Activated T-helper 17 cell treated with anti-CD3 and anti-CD28 coated beads, Interleukin-2, amount 50 U/mL, for 72 hours (primary cell): ENCODE measurements at places on chromosomes 2 and 18. TPM values are rescaled to one million over a fixed set of nuclear protein-coding genes. Genes with fewer than 3 reads are reported as not detected.

- ATAC-seq = no peak
Observed at GRCh38 chr2:98399140-98399539, 45.5 kb upstream of the INPP4A start.

DNA sequence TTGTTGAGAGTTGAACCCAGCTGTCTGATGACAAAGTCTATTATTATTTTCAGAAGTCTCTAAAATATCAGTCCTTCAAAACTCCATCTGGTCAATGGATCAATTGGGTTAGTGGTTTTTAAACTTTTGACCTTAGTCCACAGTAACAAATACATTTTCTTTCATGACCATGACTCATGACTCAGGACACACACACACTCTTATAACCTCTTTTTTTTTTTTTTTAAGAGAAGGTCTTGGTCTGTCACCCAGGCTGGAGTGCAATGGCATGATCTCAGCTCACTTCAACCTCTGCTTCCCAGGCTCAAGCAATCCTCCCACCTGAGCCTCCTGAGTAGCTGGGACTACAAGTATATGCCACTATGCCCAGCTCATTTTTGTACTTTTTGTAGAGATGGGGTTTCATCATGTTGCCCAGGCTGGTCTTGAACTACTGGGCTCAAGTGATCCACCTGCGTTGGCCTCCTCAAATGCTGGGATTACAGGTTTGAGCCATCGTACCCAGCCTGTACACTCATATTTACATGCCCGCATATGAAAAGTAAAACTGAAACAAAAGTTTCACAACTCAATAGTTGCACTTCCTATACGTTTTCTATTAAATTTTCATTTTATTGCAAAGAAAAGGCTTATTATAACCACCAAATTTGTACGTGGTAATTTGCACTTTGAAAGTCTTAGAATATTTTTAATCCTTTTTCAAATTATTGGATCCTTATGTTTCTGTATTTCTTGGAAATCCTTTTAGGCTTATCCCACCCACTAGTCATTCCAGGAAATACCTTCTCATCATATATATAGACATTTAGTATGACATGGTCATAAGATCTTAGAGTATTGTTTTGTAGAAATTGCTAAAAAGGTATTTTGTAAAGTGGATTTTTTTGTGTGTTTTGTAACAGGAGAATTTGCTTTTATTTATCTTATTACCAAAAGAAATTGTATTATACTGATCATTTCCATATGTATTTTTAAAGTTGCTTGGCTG lies 199.0 kb downstream of the LPIN1 start:
- peak; percentile 96 for ATAC-seq

DNA sequence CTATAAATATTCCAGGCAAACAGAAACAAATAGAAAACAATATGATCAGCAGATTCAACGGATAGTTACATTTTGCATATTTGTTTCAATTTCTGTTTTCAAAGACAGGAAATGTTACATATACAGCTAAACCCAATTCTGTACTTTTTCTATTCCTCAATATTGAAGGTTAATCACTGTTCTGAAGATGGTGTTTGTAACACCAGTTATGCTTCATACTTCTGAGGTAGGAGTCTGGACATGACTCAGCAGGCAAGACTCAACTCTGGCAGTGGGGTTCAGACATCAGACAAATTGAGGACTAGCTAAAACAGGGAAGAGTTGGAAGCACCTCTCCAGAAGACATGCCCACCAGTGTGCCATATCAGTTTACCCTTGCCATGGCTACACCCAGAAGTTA lies 16.6 kb downstream of the SERPINB13 start:
- ATAC-seq = peak; percentile 51

GRCh38 chr2:172280571-172281361 lies 146.6 kb upstream of the ITGA6 start:
- no peak for ATAC-seq

DNA sequence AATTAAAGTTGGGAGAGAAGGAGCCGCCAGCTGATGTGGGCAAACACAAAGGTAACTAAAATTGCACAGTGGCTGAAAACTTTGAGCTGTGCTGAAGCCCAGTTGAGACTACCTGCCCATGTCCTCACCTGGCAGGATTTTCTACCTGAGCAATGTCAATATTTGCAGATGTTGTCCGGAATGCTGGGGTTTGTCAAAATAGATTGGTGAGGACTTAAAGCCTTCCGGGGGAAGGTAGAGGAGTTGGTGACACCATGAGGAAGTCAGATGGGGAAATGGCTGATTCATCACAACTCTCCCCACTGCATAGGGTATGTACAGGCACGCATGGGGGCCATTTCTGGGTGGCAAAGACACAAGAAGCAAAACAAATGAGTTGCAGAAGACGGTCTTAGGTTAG lies 114.9 kb downstream of the ALK start:
- ATAC-seq = no peak

DNA sequence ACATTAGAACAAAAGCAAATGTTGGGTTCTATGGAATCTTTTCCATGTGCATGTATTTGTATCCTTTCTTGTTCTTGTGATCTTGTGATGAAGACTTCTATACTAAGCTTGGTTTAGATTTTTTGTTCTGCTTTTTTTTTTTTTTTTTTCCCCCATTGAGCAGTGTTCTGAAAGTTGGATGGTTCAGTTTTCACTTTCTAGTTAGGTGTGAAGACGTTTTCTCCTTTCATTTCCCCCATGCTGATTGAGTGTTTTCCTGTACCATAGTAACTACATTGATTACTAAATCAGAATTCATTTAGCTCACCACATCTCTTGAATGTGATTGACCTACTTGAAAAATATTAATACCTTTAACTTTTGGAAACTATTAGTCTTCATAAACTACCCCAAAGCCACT lies 34.1 kb downstream of the NOP58 start:
- peak; percentile 78 for ATAC-seq

DNA sequence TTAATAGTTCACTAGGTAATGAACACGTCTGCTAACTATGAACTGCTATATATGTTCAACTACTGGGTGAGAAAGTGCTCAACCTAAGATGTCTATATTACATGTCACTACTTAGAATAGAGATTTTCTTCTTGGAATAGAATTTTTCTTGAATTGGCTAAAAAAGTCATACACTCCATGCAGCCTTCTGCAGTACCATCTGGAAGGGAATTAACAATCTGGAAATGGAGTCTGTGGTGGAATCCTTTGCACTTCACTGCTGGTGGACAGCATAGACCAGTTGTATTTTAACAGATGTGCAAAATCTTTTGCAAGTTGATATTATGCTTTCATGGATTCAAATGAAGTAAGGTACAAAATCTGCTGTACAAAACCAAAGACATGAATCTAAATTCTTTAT lies 799.6 kb downstream of the KCNJ3 start:
- no peak for ATAC-seq

GRCh38 chr2:107806901-107807300 lies 19.8 kb upstream of the RGPD4 start:
- no peak for ATAC-seq

The SETBP1 gene
- 7.6 TPM for total RNA-seq

The SKA1 gene
- 42.9 TPM for total RNA-seq

The ZNF396 gene
- total RNA-seq = 0.87 TPM

The DCC gene
- not detected for total RNA-seq

The UGT1A3 gene
- total RNA-seq = not detected

The THAP4 gene
- 42.5 TPM for total RNA-seq
